GM12892 (cell line): ENCODE measurements at places on chromosomes 13 and 19.

DNA sequence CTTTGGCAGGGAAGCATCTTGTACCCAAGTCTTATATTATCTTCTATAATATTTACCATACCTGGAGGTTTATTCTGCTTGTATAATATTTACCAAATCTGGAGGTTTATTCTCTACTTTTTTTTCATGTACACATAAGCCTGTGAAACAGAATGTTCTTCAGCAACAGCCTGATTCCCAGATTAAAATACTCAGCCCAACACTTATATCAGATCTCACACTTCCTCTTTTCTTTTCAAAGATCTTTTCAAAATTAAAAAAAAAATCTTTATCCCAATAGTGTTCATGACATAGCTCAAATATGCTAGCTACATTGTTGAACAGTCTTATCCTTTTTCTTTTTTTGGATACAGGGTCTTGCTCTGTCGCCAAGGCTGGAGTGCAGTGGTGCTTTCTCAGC, 300.7 kb downstream of the LMO7 start:
- DNase-seq: no peak

GRCh38 chr13:35354285-35354684, 122.2 kb downstream of the MAB21L1 start:
- no peak for DNase-seq

GRCh38 chr13:46320406-46320805, 66.6 kb downstream of the RUBCNL start:
- DNase-seq: no peak

DNA sequence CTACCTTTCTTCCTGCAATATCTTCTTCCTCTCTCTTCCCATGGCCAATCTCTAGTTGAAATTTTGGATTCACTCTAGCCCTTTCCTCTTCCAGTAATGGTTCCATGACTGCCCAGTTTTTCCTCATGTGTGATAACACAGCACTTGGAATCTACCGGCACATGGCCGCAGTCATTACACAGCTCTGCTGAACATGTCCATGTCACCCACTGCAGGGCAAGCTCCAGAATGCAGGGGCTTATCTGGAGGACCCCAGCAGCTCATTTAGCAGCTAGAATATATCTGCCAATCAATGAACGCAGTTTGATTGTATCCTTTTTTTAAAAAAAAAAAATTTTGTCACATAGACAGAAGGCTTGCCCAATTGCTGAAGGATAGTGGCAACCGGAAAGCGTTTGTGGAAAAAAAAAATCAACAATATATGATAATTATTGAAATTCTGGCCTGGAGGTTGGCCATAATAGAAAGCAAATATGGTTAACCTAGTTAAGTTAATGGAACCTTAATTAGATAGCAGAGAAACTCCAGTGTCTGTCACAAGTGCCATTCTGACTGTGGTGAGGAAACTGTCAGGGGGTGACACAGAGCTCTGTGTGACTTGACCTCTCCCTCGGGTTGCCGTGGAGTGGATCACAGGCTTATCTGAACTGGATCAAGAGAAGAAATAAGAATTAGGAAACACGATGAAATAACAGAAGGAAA, 426.7 kb downstream of the LIG4 start:
- no peak for DNase-seq

DNA sequence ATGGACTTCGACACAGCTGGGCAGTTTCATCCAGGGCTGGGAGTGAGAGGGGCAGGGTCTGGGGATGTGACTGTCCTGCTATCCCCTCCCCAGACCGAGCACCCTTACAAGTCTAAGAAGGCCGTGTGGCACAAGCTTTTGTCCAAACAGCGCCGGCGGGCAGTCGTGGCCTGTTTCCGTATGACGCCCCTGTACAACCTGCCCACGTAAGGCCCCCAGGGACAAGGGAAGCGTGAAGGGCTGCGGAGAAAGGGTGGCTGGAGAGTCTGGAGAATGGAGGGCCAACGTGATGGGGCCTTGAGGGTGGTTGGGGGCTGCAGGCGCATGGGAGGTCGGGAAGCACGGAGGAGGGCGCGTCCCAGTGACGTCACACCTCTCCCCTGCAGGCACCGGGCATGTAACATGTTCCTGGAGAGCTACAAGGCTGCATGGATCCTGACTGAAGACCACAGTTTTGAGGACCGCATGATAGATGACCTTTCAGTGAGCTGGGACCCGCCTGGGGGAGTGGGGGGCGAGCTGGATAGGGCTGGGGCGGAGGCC, 89.5 kb downstream of the MAP4K1 start:
- no peak for DNase-seq

- DNase-seq: no peak
Measured at GRCh38 chr13:35848336-35849255, 282.6 kb downstream of the DCLK1 start.

DNA sequence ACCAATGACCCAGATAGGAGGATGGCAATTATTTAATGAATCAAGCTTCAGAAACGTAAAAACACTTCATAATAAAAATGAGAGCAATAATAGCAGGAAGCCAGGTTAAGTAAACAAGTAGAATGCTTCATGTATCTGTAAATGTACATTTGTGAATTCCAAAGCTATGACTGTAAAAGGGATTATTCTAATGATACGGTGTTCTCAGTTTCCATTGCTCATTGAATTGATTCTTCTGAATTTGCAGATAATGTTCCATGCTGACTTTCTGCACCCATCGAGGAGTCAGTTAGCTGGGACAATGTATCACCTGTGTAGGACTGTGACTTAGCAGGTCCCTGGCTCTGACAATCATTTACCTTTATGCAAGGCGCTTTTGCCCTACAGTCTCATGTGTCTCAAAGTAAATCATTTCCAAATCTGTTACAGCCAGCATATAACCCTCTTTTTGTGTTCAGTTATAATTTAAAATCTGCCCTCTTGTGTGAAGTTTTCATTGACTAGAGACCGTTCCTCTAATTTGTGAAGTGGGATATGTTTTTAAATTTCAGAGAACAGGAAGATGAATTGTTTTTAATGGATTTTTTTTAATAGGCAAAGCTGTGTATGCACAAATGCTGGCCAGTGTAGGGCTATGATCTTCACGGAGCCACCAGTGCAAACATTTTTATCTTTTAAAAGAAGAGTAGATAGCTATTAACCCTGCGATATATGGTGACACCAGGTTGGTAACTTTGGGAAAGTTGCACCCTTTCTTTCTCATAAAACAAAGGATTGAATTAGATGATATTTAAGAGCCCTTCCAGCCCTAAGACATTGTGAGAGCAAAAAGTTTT, 267.1 kb downstream of the KLF5 start:
- DNase-seq: no peak

GRCh38 chr19:51311351-51312257, at the start of gene IGLON5:
Gene IGLON5, plus strand, starts transcription at chr19:51311644. Its CDS starts 204 bp downstream, at chr19:51311848.
- no peak for DNase-seq

GRCh38 chr19:5698635-5699422, 8.7 kb downstream of the RPL36 start:
- no peak for DNase-seq

DNA sequence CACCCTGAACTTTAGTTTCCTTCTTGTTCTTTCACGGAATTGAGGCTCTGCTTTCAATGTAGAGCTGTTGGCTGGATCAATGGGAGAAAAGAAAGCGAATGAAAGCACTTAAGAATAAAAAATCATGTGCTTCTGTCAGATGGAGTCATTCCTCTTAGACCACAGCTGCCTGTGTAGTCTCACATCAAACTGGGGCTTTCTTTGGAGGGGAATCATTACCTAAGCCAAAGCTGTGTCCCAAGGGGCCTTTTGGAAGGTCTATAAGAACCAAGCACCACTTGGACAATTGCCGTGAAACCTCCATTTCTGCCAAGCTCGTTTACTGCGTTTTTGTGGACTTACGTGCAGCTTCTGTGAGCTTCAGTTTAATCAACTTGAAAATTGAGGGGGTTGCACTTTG, 44.2 kb upstream of the RNF113B start:
- no peak for DNase-seq

GRCh38 chr13:74406420-74406819, 272.2 kb upstream of the KLF12 start:
- no peak for DNase-seq

DNA sequence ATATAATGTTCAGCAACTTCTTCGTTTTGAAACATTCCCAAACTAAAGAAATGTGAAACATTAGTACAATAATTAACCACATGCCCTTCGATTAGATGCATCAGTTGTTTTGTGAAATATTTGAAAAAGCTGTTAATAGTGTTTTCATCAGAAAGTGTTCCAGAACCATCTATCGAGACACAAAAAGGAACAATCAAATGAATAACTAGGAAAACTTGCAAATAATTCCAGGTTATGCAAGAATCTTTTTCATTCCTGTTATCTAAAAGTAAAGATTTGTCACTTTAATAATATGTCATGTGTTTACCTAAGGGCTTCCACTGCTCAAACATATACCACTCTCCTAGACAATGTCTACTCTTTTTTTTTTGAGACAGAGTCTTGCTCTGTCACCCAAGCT, 904.2 kb upstream of the MIR17HG start:
- DNase-seq: no peak
